ENCODE measurements at places on chromosomes 2 and 18. TPM values are rescaled to one million over a fixed set of nuclear protein-coding genes. Genes with fewer than 3 reads are reported as not detected.

- no peak for DNase-seq
These were observed 241.6 kb downstream of the NEDD4L start for GRCh38 chr18:58285449-58286130.

- DNase-seq = no peak
These were observed 16.0 kb upstream of the FAM124B start for GRCh38 chr2:224417947-224418346.

- no peak for DNase-seq
These were observed 9.2 kb downstream of the HS6ST1 start for GRCh38 chr2:128309280-128310093.

Gene STAMBP
- 67.7 TPM for polyA plus RNA-seq

DNA sequence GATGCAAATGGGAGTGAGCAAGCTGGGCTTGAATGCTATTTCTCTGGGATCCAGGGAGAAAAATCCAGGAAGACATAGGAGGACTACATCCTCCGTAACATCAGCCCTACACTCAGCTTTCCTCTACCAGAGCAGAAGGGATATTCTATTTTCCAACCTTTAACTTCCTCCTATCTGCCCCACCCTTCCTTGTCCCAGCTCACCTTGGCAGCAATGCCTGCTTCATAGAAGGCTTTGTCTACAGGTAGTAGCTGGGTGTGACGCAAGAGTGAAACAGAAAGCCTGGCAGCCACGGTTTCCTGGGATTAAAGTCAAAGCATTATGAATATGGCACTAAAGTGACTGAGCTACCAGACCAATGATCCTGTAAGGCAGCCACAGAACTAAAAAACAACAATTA is 3.9 kb downstream of the KRTCAP3 start:
- no peak for DNase-seq

- no peak for DNase-seq
These were observed 221.5 kb downstream of the ANKRD30B start for GRCh38 chr18:14969500-14969899.

GRCh38 chr2:207167099-207167923 is 1.6 kb upstream of the KLF7 start:
- DNase-seq = no peak
